ENCODE measurements at places on chromosomes 11 and 22.

DNA sequence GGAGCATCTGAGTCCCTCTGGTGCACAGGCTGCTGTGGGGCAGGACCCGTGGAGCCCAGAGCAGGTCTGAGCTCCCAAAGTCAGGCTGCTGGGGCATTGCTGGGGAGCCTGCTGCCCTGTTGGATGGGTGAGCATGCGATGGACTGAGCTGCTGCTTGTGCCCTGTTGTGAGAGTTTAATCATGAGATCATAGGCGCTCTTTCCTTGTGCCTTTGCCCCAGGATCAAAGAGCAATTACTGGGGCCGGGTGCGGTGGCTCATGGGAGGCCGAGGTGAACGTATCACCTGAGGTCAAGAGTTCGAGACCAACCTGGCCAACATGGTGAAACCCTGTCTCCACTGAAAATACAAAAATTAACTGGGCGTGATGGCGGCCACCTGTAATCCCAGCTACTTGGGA is 37.5 kb downstream of the MUC6 start:
- no peak for DNase-seq

DNA sequence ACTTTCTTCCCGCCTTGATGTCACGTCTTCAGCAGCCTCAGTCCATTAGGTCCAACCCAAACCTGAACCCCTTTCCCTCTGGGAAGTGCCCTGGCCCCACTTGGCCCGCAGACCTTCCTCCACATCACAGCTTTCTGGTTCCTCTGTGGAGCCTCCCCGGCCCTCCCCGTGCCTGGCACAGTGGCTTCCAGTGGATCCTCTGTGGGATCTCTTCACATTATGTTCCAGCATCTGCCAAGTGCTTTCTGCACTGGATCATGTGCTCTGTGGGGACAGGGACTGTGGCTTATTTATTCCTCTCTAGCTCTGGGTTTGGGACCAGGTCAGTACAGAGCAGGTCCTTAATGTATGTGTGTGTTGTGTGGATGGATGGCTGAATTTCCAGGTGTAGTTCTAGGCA is 30.9 kb downstream of the POLR3H start:
- no peak for DNase-seq

- no peak for DNase-seq
These were observed 1000.4 kb downstream of the OPCML start for GRCh38 chr11:132531921-132532320.

DNA sequence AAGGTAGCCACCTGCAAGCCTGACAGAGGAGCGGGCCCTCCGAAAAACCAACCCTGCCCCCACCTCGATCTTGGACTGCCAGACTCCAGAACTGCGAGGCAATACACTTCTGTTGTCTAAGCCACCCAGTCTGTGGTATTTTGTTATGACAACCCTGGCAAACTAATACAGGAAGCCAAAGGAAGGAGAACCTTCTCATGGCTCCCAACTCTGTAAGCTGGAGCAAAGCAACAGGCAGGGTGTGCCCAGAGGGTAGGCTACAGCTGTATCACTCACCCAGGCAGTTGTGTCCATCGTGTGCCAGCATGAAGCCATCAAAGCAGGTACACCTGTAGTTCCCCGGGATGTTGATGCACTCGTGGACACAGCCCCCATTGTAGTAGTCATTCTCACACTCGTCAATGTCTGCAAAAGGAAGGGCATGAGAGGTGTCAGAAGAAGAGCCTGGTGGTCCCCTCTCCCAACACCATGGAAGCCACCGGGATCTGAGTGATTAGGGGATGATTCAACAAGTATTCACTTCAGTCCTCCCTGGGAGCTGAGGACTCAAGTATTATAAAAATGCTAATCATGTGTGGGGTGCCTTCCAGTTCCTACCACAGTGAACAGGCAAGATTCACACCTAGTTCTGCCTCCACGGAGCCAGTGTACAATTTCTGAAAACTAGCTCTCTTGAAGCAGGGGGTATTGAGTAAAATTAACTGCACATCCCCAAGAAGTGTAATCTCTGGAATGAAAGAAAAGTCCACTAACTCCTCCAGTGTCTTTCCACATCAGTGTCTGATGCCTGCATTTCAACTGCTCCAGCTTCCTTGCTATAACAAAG is 23.3 kb downstream of the SCUBE1 start:
- DNase-seq, result no peak

DNA sequence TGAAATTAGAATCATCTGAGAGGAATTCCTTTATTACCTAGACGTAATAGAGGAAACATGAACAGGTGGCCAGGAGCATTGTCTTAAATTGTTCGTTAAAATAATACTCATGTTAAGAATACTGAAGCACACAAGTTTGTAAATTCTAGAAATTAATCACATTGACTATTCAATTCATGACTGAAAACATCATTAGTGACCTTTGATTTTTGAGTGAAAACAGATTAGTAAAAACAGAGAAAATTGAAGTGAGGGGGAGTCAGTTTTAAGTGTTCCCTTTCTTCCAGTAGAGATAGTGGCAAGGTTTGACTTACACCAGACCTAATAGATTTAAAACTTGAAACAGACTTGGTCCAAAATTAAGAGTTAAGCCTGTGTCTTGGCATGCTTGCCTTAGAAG is 1.4 kb downstream of the ZFP91 start:
- no peak for DNase-seq

- no peak for DNase-seq
These were observed 24.7 kb downstream of the GNAZ start for GRCh38 chr22:23094695-23095681.

GRCh38 chr11:134504146-134504905 is 92.3 kb upstream of the B3GAT1 start:
- DNase-seq, result no peak

- DNase-seq, result no peak
These were observed 152.4 kb downstream of the NTM start for GRCh38 chr11:131522851-131523250.

DNA sequence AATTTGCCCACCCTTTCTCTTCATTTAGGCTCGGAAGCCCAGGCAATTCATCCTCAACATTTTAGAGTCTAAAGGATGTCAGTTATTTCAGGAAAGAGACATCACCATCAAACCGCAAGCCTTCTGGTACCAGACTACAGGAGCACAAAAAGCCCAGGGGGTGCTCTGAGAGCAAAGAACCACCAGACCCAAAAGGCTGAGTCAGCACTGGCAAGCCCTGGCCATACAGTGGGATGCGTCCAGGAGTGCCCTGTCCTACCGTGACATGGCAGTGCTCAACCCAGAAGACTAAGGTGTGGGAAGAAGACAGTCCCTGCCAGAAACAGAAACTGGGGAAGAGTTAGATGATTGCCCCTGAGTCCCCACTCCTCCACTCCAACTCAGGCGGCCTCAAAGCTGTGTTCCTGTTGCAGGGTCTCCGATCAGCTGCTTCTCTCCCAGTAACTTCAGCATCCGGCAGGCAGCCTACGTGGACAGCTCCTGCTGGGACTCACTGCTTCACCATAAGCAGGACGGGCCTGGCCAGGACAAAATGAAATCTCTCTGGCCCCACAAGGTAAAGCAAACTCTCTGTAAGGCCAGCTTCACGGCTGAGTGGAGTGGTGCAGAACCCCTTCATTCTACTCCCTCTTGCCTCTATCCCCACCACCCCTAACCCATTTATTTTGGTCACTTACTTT is 1.5 kb downstream of the PANX3 start:
- peak; percentile 4 for DNase-seq

GRCh38 chr11:123056835-123057491 is 5.0 kb downstream of the HSPA8 start:
- DNase-seq, result no peak

DNA sequence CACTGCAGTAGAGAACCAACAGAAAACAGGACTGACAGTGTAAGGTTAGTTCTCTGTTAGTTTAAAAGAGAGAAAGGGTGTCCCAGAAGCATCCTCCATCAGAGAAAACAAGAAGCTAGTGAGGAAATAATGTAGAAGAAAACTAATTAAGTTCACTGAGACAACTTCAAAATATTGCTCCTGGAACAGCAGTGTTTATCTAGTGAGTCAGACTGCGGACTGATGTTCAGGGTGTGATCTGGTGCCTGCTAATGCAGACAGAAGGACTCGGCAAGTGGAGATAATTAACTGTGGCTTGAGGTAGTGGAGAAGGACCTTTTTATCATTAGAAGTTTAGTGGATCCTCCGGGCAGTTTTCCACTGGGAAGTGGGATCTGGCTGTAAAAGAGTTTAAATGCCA is 55.4 kb downstream of the CDON start:
- no peak for DNase-seq

DNA sequence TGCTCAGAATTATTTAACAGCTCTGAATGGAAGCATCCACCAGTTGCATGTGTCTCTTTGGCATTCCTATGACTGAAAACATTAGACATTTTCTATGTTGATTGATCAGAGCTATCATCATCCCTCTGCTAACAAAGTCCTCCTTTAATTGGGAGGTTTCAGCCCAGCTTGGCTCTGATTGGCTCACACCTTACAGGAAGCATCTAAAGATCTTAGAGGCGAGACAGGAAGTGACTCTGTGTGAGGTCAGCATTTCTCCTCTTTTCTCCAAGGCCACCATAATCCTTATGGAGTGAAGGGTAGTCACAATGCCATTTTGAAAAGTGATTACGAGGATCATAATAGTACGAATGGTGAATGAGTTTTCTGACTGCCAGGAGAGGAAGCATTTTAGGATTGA is 260.8 kb downstream of the MIAT start:
- no peak for DNase-seq

GRCh38 chr11:75802021-75802912 is 12.7 kb upstream of the UVRAG start:
- no peak for DNase-seq

DNA sequence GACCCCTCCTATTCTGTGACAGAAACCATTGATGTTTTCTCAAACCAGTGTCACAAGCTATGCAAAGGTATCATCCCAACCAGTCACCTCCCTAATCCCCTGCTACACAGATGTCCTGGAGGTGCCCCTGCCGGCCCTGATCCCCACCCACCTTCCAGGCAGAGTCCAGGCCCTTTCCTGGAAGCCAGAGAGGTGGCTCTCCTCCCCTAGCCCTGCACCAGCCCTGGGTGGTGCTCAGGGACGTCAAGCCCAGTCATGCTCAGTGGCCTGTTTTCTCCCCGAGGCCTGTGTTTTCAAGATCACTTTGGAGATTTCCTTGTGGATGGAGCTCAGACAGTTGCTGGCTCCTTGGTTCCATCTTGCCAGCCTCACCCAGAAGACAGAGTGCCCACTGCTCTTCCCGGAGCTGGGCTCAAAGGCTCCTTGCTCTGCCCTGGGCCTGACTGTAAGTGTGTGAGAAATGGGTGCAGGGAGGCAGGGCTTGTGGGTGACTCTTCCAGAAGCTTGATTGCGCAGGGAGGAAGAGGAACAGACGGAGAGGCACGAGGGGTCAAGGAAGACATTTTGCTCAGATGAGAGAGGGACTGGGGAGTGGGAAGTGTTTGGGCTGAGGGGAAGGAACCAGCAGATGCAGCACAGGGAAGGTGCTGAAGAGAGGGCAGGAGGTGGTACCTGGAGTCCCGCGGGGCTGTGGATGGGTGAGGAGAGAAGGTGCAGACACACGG is 11.3 kb downstream of the P2RY6 start:
- no peak for DNase-seq

DNA sequence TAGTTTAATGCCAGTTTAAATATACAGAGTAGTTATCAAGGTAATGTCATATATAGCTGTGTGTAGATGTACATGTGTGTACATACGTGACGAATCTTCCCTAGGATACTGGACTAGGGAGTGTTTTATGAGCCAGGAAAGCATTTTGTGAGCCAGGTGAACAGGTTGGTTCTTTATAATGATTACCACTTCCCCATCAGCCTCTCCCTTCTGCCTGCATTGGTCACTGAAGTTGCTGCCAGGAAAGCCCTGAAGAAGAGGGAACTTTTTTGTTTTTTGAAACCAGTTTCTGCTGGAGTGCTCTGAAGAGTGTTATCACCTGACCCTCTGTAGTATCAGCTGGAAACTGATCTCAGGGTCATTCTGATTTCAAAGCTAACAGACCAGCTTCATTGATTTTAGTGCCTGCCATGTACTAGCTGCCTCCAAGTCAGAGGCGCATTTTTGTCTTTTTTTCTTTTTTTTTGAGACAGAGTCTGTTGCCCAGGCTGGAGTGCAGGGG is 14.2 kb upstream of the ST14 start:
- no peak for DNase-seq

DNA sequence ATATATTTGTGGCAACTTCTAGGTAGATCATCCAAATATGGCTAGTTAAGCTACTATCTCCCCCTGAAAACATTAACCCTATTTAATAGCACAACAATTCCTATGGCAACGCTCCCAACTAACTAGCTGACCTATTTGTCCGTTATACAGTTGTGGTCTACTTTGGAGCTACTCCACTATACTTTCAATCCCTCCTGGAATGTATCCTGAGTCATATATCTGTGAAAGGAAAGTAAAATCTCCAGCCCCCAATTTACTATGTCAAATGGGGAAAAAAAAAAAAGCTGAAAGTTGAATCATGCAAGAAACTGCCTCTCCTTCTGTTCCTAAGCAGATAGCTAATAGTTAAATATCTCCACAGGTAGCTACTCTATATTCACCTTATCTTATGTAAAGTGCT is 128.5 kb downstream of the CD44 start:
- DNase-seq, result no peak

DNA sequence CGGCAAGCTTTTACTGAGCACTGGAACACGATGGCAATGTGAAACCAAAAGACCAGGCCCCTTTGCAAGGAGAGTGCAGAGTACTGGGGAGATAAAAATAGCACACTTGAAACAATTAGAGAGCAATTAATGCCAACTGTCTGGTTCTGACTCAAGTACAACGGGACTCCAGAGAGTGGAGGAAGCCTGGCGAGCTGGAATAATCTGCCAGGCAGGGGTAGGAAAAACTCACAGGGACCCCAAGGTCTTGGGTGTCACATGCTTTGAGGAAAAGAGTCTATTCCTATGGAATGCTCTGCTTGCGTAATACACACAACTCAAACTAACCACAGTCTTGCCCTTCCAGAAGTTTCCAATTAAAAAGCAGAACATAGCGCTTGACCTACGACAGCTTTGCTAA is 113.0 kb upstream of the CLMP start:
- DNase-seq, result no peak

DNA sequence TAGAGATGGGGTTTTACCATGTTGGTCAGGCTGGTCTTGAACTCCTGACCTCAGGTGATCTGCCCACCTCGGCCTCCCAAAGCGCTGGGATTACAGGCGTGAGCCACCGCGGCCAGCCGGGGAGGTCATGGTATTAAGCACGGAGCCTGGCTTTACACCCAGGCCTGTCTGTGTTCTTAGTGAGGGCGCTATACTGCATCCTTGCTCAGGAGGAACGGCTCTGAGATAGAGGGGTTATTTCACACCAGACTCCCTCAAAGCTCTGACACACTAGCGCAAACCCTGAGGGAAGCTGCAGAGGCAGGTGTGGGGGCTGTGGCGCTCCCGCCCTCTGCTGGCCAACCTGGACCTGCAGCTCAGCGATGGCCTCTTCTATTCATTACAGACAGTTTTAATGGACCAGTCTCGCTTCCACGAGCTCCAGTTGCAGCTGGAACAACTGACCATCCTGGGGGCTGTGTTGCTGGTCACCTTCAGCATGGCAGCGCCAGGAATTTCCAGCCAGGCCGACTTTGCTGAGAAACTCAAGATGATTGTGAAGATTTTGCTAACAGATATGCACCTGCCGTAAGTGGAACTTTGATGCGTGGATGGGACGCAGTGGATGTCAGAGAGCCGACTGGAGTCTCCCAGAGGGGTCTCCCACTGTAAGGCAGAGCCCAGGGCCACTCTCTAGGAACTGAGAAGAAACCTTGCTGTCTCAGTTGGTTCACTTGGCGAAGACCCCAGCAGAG is 26.2 kb downstream of the TCP11L1 start:
- DNase-seq, result peak; percentile 49
